ENCODE measurements at places on chromosomes 2 and 18. TPM values are rescaled to one million over a fixed set of nuclear protein-coding genes. Genes with fewer than 3 reads are reported as not detected.

GRCh38 chr2:19158896-19159295 is 199.5 kb downstream of the OSR1 start:
- DNase-seq, result no peak

DNA sequence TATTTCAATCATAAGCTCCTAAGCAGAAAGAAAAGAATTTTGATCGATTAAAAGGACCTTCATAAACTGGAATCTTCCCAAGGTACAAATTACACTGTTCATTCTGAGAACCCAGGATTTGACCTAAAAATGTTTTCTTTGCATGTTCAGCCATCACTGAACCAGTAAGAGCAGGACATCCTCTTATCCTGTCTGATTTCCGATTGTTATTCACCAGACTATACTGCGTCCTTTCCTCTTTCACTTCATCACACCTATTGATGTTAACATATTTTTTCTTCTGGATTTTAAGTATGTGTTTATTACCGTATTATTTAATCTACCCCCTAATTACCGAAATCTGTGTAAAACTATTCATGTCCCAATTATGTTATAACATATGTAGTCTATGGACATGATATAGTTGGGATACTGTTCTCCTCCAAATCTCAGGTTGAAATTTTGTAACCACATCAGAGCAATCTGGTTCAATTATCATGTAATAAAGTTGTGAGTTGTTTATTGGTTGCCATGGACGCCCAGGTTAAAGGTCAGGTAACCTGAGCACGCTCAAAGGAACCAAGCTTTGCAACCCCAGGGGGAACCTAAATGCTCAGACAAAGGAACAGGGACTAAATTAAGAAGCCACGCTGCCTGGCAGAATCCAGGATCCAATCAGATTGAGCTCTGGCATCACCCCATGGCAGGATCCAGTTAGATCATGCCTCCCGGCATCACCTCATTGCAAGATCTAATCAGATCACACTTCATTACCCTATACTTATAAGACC is 11.6 kb upstream of the TBC1D8 start:
- DNase-seq, result no peak

GRCh38 chr2:38933653-38934052 is 44.0 kb downstream of the ARHGEF33 start:
- no peak for DNase-seq

Gene ALPG
- not detected for total RNA-seq

Gene CHPF
- 6.4 TPM for total RNA-seq

Gene KIF1A
- 0.37 TPM for total RNA-seq

Gene OXER1
- total RNA-seq, result not detected
